ENCODE measurements at places on chromosomes 2 and 18. TPM values are rescaled to one million over a fixed set of nuclear protein-coding genes. Genes with fewer than 3 reads are reported as not detected.

DNA sequence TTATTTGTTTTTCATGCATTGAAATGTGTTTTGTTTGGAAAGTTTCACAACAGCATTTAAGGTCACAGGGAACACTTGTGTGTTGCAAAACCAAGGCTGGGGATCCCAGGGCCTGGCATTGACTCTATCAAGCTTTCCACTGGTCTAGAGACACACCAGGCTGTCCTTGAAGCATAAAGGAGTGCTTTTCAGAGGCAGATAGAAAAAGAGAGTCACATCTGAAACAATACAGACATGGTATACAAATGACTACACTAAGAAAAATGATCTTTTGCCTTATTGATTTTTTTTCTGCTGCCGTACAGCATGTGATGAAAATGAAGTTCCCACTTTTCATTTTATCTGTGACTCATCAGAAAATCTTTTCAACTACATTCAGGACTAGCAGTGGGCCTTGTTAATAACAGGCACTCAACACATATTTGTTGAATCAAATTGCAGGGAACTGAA is 61.9 kb upstream of the ZCCHC2 start:
- no peak for DNase-seq

DNA sequence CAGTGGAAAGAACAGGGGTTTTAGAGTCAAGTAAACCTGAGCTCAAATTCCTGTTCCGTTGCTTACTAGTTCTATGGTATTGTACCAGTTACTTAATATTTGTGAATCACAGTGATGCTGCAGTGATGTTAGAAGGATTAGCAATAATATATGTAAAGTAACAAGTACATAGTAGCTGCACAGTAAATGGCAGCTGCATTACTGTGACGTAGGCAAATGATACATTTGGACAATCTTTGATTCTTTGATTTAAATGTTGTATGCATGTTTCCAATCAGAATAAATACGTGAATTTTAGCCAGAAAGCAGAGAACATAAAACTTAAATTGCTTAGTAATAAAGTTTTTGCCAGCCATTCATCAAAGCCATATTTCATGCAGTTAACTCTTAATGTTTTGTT is 243.0 kb downstream of the ERBB4 start:
- no peak for DNase-seq

DNA sequence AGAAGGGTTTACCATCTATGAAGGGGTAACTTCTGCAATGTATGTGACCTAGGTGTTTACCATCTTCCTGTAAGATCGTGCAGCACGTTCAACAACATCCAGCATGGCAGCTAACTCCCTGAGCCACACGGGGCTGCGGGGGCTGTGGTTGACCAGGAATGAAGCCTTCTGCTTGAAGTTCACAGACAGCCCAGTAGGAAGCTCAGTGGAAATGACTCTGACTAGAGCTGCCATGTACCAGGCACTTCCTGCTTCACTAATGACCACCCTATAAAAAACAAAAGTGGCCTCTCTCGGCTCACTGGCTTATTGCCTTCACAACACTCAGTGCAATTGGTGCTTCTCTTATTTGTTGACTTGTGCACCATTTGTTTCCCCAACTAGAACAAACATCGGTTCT is 99.7 kb upstream of the SMAD7 start:
- no peak for DNase-seq

- no peak for DNase-seq
These were observed 52.0 kb upstream of the ARL4C start for GRCh38 chr2:234548695-234549420.

DNA sequence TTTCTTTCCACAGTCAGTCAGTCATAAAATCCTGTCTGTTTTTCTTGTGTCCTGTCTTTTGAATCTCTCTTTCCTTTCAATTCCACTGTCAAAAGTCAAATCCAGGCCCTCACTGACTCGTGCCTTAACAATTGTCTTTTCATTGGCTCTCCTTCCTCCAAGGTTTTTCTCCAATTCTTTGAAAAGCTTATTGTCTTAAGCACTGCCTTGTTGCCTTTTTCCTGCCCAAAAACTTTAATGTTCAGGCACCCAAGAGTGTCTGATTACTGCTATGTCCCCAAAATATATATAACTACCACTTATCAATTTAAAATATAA is 13.9 kb upstream of the SULT1C4 start:
- DNase-seq = no peak

GRCh38 chr2:155815275-155815674 is 517.2 kb downstream of the NR4A2 start:
- no peak for DNase-seq

GRCh38 chr2:30272761-30273573 is 41.6 kb downstream of the LBH start:
- no peak for DNase-seq

DNA sequence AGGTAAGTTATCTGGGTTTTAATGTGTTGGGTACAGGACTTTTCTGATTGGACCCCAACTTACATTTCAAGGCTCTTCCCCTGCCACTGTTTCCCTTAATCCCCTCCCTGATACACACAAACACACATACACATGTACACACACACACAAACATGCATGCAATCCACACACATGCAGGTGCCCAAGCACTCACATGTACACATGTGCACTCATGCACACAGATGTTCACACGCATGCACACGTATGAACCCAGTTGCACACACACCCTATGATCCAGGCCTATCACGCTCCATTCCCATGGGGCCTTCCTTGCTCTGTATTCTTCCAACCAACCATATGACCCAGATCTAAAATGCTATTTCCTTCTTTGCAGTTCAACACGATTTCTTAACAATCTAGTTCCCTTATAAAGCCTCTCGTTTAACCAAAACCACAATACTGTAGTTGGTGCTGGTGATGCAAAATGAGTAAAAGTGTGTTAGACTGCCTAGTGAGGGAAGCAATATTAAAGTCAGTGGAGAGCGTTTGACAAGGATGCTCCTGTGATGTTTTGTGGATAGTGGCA is 11.1 kb downstream of the SERPINB8 start:
- no peak for DNase-seq

- DNase-seq = no peak
These were observed 116.1 kb downstream of the TWIST2 start for GRCh38 chr2:238963971-238964328.

The PHOSPHO2 gene
- 2.3 TPM for total RNA-seq

The PAX8 gene
- 0.08 TPM for total RNA-seq

The EFHD1 gene
- 0.92 TPM for total RNA-seq

The CERKL gene
- not detected for total RNA-seq

The KLHL41 gene
- total RNA-seq = not detected
